ENCODE measurements at places on chromosomes 7 and 10.

GRCh38 chr10:47335906-47336305 lies 12.3 kb upstream of the RBP3 start:
- DNase-seq = no peak

DNA sequence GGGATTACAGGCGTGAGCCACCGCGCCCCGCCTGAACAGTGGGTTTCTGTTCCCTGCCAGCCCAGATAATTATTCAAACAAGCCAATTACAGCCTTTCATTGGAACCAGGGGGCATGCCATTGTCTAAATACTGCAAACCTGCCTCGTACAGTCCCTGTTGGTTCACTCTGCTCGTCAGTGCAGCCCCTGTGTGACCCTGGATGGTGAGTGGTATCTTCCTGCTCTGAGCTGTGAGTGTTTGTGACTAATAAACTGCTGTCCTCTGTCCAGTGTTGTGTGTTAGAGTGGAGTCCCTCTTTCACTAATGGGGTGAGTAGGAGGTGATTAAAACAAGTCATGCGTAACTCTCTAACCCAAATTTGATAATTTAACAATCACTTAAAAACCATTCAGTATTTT lies 176.5 kb upstream of the FAM3C start:
- no peak for DNase-seq

DNA sequence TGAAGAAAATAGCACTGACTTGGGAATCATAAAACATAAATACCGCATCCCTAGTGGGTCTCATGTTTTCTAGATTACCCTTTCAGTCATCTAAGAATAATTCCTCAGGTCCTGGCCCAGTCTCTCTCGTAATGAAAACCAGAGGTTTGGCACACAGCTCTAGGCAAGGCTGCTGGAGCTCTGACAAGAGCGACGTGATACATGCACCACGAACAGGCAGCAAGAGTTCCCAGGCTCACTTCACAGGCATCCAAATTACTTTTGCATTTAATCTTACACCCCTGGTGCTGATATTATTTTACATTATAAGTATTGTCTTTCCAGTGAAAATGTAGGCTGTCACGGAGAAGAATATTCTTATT lies 105.2 kb downstream of the THSD7A start:
- no peak for DNase-seq

- no peak for DNase-seq
These were observed 23.6 kb downstream of the ZMIZ1 start for GRCh38 chr10:79092292-79092896.

DNA sequence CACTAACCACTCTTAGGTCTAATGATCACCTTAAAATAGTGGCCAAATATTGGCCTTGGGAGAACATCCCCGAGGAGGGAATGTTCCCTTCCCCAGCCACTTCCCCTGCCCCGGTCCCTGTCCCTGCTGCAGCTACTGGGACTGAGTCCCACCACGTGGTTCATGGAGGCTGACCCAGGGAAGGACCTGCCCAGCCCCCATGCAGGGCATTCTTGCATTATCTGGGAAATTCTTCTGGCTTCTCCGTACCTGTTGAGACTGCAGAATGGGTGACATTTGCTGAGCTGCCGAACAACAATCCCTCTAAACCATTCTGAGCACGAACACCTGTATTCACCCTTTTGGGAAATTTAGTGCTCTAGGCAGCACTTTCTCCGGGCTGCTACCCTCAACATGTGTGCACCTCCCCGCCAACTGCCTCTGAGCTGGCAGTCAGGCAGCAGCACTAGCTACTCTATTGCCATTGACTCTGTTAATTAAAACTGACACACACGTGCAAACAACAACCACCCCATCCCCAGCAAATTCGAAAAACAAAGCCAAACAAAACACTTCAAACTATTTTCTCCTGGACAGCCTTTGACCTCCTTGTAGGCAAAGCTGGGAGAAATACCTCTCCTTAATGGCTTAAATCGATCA lies 567.4 kb upstream of the MKI67 start:
- DNase-seq = no peak

DNA sequence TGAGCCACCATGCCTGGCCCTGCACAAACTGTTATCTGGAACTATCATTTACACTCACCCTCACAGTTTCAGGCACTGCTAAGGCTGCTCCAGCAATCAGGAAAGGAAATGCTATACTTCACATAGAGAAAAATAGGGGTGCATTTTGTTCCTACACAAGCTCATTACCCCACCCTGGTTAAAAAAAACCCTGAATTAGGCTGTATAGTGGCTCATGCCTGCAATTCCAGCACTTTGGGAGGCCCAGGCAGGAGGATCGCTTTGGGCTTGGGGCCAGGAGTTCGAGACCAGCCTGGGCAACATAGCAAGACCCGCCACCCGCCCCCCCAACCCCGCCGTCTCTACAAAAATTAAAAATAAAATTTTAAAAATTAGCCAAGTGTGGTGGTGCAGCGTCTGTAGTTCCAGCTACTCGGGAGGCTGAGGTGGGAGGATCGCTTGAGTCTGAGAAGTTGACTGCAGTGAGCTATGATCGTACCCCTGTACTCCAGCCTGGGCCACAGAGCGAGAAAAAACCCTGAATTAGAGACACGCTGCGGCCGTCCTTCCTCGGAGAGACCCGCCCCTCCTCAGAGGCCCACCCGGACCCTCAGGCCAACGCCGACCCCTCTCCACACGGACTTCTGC lies 539 bp downstream of the PTCD1 start:
- no peak for DNase-seq

DNA sequence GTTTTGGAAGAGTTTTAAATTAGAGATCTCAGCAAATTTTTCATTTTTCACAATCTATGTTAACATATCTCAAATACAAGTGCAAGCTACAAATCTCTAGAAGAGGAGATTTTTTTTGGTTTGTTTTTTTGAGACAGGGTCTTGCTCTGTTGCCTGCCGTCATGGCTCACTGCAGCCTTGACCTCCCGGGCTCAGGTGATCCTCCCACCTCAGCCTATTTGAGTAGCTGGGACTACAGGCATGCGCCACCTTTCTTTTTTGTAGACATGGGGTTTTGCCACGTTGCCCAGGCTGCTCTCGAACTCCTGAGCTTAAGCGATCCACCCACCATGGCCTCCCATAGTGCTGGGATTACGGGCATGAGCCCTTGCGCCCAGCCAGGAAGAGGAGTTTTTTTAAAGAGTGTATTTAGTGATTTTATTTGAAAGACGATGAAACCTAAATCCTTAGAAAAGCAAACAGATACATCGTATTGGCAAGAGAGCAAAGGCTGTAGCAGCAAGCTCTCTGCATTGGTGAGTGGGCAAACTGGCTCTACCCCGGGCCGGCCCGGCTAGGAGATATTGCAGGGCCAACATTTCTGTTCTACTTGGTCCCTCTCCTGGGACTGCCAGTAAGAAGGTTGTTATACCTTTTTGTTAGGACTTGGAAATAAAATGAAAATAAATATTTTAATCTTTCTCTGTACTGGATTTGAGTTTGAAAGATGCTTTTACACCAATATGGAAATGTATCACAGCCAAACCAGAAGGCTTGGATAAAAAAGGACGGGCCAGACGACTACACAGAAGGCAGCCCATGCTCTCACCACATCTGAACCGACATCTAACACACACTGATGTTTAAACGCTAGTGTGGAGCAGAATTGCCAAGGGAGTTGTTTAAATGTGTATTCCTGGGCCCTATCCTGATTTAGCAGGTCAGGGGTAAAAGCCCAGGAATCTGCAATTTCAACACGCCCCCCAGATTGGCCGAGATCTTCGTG lies 49.6 kb upstream of the RHEB start:
- no peak for DNase-seq

All from CD14-positive monocyte (primary cell).